ENCODE measurements at places on chromosomes 1 and 21.

DNA sequence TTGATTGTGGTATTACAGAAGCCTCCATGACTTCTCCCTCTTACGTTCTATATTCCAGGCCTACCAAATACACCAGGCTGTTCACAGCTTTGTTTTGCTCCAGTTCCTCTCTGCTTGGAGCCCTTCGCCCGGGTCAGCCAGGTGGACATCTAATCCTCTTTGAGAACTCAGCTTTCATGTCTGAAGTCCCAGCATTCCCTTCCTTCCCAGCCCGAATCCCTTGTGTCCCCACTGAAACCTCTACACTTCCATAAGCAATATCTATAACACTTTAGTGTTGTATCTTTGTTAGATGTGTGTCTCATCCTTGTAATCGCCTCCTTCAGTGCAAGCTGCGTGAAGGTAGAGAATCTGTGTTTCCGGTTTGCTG, 1.9 kb downstream of the RNF11 start:
- DNase-seq = peak; percentile 60

GRCh38 chr1:58162952-58163550, 383.5 kb downstream of the OMA1 start:
- no peak for DNase-seq

DNA sequence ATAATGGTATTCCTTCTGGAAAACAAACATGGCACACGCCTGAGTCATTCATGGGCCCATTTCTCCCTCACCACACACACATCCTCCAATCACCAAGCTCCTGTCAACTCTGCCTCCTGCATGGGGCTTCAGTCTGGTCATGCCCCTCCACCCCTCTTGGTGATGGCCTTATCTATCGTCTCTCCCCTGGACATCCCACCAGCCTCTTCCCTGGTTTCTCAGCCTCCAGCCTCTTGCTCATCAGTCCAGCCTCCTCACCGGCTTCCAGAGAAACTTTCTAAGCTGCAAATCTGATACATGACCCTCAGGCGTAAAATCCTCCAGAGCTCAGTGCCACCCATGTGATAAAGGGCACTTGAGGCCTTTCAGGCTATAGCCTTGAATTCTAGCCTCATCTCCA, 243.9 kb downstream of the FOXD2 start:
- no peak for DNase-seq

- DNase-seq = no peak
Observed at GRCh38 chr1:102776071-102776470, 332.3 kb downstream of the COL11A1 start.

DNA sequence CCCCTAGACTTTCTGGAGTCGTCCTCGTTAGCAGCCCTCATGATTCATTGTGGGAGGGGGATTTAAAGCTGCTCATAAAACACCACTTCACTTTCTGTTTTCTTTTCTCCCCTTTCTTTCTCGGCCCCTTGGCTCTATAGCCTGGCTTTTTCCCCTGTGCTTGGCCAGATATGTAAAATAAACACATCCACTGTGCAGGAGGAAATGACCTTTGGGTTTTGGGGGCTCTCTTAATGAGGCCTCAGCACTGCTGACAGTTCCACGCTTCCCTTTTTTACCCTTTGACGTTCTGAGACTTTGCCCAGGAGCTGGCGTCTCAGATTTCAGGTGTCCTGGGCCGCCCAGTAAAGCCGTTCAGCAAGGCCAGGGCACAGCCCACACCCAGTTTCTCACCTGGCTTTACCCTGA, 65.7 kb downstream of the RUNX3 start:
- peak; percentile 65 for DNase-seq

- DNase-seq = no peak
Observed at GRCh38 chr1:200134116-200134515, 106.6 kb downstream of the NR5A2 start.

DNA sequence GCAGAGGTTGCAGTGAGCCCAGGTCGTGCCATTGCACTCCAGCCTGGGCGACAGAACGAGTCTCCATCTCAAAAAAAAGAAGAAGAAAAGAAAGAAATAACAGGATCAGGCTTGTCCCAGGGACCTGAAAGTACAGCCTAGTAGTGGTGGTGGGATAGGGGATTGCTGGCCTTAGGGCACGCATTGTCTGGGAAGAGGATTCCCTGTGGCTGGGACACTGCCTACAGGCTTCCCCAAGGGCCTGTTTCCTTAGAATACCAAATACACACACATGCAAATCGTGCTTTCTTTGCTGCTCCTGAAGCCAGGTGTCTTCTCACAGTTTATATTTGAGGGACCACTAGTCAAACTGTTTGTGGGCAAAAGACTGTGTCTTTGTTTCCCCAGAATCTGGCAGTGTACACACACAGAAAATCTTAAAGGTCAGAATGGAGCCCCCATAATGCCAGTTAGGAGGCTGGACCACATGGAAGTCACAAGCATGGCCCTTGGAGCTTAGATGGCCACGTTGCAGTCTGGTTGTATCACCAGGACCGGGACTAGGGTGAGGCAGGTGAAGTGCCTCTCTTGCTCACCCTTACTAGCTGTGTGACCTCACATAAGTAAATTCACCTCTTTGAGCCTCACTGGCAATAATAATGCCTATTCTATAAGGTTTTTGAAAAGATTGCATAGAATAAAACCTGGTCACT, 12.7 kb upstream of the ASAP3 start:
- DNase-seq = no peak
